ENCODE measurements at places on chromosomes 6 and 20.
A peak's percentile ranks its signal among the peaks of the same experiment; 100 is the strongest.

GRCh38 chr6:131387562-131388447 lies 185.2 kb upstream of the ARG1 start:
- no peak for DNase-seq

DNA sequence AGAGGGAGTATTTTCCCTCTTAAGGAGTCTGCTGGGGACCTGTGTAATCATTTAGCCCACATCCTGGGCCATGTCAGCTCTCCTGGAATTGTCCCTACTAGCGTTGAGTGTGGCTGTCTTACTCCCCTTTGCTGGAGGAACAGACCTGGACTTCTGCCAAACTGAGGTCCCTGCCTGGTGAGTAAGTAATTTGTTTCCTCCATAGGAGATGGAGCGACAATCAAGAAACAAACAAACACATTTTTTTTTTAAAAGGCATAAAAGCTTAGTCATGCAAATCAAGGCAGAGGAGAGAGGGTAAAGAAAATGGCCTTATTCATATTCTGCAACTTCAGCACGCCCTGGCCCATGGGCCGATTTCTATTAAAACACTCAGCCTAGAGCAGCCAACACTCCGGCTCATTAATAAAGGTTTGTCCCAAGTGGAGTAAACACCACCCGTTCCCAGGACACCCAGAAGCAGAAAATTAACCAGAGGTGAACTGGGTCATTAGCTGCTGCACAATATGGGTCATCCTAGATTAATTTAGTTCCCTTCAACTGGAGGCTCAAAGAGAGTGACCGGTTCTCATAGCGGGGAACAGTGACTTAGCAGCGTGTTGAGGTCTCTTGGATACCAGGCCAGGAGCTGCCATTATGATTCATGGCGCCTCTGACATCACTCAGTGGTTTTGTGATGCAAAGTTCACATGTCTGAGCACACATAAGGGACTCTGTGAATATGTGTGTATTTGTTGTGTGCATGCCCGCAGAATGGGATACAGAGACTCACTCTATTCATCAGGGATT lies 165.0 kb upstream of the SULF2 start:
- no peak for DNase-seq

- DNase-seq: no peak
These were observed 384.3 kb downstream of the CD83 start for GRCh38 chr6:14501914-14502313.

DNA sequence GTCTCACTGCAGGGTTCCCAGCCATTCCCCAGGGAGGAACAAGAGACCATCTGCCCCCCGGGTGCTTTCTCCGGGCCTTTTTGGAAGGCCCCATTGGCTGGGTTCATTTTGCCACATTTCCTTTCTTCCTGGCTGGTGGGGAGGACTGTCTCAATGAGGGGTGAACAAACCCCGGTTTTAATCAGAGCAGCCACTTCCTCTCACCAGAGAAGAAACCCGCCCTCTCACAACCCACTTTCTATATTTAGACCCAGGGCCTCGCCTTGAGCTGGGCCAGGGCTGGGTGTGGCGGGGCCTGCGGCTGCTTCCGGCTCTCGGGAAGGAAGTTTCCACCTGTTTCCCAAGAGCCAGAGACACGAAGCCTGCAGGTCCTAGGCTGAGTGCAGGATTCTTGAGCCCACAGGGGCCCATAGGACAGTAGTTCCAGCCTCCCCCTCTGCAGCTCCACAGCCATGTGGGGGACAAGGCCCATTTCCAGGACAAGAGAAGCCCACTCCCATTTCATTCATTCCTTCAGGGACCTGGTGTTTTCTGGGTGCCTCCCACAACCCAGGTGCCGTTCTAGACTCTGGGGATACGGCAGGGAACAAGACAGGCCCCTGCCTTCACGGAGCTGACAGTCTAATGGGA lies 41.8 kb downstream of the RBM38 start:
- DNase-seq: peak; percentile 92

DNA sequence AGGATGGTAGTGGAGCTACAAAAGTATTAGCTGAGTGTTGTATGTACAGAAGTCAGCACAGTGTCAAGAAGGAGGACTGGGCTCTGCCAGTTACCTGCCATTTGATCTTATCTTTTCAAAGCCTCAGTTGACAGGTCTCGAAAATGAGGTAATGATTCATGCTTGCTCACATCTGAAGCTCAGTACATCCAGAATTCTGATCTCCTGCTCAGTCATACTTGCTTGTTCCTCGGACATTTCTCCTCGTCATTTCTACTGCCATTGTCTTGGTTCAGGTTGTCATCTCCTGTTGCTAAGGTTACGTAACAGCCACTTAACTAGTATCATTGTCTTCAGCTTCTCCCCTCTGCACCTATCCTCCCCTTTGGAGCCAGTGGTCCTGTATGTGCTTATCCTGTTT lies 89.5 kb downstream of the SLX4IP start:
- DNase-seq: no peak

GRCh38 chr6:160739955-160740354 lies 37.9 kb downstream of the PLG start:
- DNase-seq: no peak

DNA sequence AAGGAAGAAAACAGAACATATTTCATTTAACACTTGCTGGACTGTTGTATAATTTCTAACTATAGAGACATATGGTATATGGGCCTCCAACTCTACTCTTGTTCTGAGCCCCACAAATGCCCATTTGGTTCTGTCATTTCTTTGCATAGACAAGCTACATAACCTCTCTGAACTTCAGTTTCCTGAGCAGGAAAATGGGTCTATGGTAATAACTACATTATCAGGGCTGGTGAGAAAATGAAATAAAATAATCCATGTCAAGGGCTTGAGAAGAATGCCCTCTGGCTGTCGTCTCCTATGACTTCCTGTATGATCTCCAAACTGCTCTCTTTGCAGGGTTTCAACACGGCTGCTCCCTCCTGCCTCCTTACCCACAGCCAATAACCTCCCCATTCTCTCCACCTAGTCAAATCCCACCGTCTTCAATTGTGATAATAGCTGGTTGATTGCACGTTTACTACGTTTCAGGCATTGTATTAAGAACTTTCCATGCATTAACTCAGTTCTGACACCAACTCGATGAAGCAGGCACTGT lies 12.0 kb downstream of the ZCCHC3 start:
- no peak for DNase-seq

DNA sequence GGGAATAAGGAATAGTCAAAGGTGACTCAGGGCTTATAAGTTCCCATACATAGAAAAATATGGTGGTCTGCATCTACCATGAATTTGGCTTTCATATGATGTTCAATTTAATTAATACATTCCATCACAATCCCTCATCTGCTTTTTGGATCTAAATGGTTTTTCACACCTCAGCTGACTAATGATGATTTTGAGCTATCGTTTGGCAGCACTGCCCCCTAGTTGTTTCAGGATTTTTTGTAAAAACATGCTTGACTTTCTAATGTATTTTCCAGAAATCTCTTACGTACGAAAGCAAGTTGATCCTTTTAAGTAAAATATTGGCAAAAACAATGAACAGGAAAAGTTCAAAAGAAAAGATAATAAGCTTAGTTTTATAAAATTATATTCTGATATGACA lies 408.6 kb upstream of the ADGRB3 start:
- DNase-seq: no peak

- peak; percentile 72 for DNase-seq
These were observed 70.2 kb downstream of the RIN2 start for GRCh38 chr20:19828232-19828631.

GRCh38 chr6:77482981-77483380 lies 19.7 kb upstream of the HTR1B start:
- no peak for DNase-seq

DNA sequence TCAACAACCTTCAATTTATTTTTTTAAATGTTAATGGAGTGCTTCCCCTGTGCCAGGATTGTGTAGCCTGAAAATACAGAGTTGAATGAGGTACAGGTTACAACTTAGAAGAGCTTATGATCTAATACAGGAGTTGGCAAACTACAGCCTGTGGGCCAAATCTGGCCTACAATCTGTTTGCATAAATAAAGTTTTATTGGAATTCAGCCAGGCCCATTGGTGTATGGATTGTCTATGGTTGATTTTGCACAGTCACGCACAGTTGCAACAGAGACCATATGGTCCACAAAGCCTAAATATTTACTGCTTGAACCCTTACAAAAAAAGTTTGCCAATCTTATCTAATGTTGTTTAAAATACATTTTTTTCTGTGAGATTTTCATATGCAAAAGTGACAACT lies 177.3 kb upstream of the CCN2 start:
- DNase-seq: no peak

DNA sequence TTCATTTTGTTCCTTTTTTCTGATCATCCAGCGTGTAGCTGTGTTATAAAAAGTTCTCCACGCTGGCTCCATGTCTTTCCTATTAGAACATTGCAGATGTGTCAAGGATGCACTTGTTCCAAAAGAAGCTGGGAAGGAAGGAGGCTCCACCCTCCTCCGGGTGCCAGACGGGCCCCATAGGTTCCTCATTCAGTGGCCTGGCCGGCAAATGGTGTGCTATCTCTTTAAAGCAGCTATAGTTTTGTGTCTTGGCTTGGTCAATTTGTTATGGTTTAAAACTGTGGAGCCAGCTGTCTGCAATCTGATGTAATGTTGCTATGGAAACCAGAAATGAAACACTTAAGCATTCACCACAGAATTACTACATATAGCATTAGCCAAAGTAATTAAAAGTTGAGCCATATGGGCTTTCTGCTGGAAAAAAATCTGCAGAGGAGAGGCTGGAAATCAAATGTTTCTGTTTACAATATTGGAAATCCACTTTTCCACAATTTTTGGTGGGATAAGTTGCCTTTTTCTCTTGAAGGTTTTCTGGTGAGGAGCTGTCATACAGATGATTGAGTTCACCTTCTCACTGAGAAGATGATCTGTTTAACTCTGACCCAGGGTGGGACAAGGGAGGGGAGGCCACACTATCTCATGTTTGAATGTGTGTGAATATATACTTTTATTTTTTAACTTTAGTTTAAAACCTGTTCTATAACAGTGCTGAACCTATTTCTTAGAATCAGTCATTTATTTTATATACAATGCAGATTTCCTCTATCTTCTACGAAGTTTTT lies 167.4 kb downstream of the SASH1 start:
- DNase-seq: peak; percentile 61

DNA sequence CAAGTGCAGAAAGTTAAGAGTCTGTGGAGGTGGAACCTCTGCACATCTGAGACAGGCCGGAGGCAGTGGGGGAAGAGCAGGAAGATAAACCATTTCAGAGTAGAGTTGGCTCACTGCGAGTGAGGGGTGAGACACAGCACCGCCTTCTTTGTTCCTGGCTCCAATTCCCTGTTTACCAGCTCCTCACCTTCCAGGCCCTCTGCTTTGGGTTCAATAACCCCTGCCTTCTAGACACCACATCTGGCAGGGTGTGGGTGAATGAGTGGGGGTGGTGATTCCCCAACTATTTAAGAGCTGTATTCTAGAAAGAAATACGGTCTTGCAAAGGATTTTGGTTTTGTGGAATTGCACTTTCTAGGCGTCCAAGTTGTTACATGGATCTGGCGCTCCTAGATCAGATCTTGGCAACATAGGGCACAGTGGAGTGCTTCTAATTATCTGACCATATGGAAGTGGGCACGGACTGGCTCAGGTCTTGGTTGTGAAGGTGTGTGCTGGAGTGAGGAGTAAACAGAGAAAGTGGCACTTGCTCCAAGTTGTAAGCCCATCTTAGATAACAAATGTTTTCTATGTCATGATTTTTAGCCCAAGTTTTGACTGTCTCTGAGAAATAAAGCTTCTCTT lies 141.6 kb upstream of the NRN1 start:
- no peak for DNase-seq

DNA sequence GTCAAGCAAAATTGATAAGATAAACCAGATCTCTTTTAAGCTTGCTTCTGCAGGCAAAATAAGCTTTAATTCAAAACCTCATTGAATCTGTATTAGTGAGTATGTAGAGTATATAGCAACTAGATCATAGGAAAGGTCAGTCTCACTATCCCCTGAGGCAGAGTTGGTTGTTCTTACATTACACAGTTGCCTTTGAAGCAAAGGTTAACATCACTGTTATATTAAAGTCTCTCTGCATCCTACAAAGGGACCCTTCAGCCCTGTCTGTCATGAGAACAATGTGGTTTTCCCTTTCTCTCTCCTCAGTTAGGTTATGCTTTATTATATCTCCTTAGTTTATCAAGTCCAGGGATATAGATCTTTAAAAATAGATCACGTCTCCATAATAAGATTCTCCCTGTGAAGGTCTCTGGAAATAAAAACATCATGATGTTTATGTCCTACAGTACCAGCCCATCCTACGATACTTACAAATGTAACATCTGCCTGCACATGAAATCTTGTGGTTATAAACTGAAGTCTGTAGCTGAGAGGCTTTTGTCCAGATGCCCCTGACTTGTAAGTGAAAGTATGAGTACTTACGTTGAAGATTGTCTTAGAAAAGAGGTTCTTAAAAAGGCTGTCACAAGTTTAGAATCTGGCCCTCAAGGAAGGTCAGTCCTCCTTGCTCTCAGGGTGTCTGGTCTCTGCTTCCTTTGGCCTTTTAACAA lies 103.6 kb downstream of the VIP start:
- no peak for DNase-seq

GRCh38 chr6:95487817-95488216 lies 89.5 kb upstream of the MANEA start:
- DNase-seq: no peak
